WTC11 (cell line): ENCODE measurements at places on chromosomes 5 and 9. TPM values are rescaled to one million over a fixed set of nuclear protein-coding genes. Genes with fewer than 3 reads are reported as not detected.

DNA sequence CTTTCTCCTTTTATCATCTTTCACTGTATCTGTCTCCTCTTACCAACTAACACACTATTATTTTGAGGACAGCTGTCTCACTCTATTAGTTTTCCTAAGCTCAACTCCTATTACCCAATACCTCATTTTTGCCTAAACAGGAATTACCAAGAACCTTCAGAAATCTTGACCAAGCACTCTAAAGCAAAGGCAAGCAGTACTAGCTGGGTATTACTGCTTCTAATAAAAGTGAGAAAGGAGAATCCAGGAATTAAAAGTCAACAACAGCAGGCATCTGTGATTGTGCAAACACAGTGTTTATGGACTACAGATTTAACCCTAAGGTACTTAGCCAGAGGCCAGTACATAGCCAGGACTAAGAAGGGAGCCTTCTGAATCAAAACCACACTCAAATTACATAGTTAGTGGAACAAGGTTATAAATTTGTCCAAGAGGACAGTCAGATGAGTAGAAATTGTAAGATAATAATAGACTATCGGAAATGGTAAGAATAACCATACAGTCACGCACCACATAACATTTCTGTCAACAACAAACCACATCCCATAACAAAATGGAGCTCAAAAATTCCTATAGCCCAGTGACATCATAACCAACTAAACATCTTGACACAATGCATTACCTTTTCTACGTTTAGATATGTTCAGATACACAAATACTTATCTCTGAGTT, 8.3 kb downstream of the RFX3 start:
- no peak for DNase-seq

DNA sequence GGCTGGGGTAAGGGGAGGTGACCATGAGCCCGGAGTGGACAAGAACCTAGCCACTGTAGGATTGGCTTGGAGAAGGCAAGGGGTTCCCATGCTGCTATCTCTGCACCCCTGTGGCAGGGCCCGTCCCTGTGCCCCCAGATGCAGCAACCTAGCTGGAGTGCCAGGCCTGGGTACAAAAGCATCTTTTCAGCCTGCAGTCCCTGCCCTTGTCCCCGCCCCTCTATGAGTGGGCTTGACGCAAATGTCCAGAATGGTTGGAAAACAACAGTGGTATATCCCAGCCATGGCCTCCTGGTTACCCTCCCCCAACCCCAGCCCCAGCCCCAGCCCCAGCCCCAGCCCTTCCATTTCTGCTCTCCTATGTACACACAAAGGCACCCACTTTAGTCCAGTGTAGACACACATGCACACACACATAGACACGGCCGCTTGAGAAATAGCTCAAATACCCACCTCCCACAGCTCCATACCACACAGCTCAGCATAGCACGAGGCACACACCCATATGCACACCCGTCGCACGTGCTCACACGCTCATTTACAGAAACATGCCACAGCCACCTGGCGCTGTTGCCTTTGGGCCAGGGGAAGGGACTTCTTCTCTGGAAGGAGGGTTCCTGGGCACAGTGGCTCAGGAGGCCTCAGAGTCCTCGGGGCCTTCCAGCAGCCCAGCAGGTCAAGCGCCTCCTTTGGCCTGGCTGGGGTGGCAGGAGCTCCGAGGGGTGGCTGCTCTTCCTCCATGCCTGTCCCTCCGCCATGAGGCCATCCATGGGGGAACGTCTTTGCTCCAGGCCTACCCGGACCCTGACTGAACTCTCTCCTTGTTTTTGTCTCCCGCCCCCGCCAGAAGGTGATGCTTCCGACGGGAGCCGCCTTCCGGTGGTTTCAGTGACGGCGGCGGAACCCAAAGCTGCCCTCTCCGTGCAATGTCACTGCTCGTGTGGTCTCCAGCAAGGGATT, 34.1 kb downstream of the CXXC5 start:
- no peak for DNase-seq

- DNase-seq: no peak
Measured at GRCh38 chr9:82570226-82570625, 492.7 kb downstream of the RASEF start.

JMY gene
- total RNA-seq: 12.4 to 12.5 TPM (median 12.4 TPM) in 3 replicates
